Small intestine (tissue), 16 donors: ENCODE measurements at places on chromosomes 6 and 20. TPM values are rescaled to one million over a fixed set of nuclear protein-coding genes. Genes with fewer than 3 reads are reported as not detected.

DNA sequence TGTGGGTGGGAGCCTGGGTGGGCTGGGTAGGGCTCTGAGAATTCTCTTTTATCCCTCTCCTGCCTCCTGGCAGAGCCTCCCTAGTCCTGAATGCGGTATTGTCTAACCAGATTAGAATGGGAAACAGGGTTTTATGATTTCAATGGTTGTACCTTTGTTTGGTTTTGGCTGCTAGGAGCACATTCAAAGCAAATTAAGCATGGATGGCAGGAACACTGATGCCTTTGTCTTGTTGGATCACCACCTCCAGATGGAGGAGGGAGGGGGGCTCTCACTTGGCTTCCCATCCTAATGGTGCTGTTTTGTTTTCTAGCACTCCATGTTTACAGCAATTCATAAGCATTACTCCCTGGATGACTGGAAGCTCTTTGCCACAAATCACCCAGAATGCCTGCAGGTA lies 11.6 kb downstream of the GMPR start:
- no peak overlapping the region for H3K27ac ChIP-seq
- no peaks in the 10 kb centered on the region for H3K4me1 ChIP-seq
- no peaks in the 10 kb centered on the region for H3K27me3 ChIP-seq
- no peak overlapping the region for H3K4me3 ChIP-seq

DNA sequence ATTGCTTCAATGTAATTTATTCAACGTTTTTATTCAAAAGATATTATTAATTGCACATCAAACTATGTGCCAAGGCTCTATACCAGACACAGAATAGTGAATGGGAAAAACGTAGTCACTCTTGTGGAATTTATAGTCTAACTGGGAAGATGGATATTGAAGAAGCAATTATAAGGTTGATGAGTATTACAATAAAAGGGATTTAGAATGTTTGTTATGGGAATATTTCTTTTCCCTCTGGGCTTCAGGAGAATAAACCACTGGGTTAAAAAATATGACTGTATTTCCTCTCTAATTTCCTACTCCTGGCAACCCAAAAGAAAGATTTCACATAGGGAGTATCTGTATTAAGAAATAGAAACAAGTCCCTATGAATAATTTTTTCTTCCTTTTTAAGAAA lies 25.1 kb upstream of the UTRN start:
- DNase-seq, result no peak
- H3K36me3 ChIP-seq, result no peaks in the 10 kb centered on the region
- no peak overlapping the region for H3K4me3 ChIP-seq
- H3K27ac ChIP-seq, result no peak overlapping the region
- no peaks in the 10 kb centered on the region for H3K27me3 ChIP-seq

DNA sequence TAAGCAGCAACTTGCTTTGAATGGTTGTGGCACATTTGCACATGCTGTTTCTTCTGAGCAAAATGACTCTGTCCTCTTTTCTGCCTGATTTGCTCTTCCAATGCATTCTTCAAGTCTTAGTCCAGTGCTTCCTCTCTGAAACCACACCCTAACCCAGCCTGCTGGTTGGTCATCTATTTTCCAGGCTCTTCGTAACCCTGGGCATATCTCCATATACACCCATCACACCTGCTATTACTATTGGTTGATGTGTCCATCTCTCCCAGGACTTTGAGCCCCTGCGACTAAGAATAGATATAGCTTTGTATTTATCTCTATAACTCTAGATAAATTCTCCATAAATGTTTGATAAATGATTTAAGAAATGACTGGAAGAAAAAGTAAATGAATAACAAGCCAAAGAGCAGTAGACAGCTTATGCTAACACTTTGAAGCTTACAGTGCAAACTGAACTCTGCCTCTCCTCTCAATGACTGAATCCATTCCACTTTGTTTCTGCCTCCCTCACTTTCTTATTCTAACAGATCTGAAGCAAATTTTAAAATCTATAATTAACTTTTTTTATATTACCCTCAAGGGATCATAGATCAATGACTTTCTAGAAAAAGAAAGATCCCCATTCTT lies 59.7 kb upstream of the NT5E start:
- H3K36me3 ChIP-seq, result no peaks in the 10 kb centered on the region
- H3K27ac ChIP-seq, result peak overlapping the region; percentile 76
- peak overlapping the region; percentile 57 for H3K4me3 ChIP-seq
- peaks cover 4% of the 10 kb centered on the region for H3K4me1 ChIP-seq
- DNase-seq, result peak; percentile 91

DNA sequence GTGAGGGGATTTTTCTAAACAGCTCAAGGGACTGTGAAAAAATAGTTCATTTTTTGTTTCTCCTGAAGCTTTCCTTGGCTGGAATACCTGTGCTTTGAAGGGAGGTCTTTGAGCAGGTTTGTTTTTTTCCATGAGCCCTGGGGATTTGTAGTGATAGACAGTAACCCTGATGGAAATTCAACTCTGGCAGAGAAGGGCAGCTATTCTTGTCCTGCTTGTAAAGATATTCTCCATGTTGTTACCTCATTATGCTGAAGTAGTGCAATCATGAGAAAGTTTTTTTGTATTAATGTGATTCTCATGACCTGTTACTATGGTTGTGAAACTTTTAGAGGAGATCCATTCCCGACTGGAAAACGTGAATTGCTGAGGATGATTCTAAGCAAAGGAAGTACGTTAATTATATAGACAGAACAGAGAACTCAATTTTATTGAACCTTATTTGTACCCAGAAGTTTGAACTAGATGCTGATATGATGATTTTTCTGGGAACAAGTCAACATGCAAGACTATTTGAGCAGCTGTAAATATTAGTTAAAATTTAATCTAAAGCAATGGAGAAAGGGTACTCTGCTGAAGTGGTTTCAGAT lies 12.5 kb downstream of the UTRN start:
- no peak overlapping the region for H3K4me3 ChIP-seq
- H3K36me3 ChIP-seq, result no peaks in the 10 kb centered on the region
- no peak overlapping the region for H3K27ac ChIP-seq
- H3K4me1 ChIP-seq, result no peaks in the 10 kb centered on the region
- H3K27me3 ChIP-seq, result no peaks in the 10 kb centered on the region

- H3K27me3 ChIP-seq, result no peaks in the 10 kb centered on the region
- no peak overlapping the region for H3K27ac ChIP-seq
- no peaks in the 10 kb centered on the region for H3K36me3 ChIP-seq
- H3K4me3 ChIP-seq, result no peak overlapping the region
- no peaks in the 10 kb centered on the region for H3K4me1 ChIP-seq
These were observed 244.2 kb downstream of the RFPL4B start for GRCh38 chr6:112591329-112591728.

DNA sequence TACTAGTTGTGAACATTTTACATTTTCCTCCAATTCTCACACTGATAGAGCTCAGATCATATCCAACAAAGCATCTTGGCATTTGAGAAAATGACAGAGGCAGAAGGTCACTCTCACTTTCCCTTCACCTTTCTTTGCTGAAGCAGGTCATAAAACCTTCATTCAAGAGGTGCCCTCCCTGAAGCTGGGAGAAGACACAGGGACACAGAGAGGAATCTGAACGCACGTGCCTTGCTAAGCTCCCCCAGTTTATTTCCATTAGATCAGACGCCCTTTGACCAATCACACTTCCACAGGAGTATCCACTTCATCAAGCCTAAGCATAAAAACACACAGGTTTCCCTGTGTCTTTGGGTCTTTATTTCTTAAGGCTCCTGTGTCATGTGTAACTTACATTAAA lies 9.2 kb upstream of the MBOAT1 start:
- no peaks in the 10 kb centered on the region for H3K27me3 ChIP-seq
- no peaks in the 10 kb centered on the region for H3K4me1 ChIP-seq
- H3K27ac ChIP-seq, result no peak overlapping the region
- H3K4me3 ChIP-seq, result no peak overlapping the region
- H3K36me3 ChIP-seq, result no peaks in the 10 kb centered on the region

The OPN5 gene
- not detected for polyA plus RNA-seq

The CCDC170 gene
- 1.8 TPM for polyA plus RNA-seq

The ARG1 gene
- 1.1 TPM for polyA plus RNA-seq
